NCI-H748 treated with DMSO at 0.1 percent for 48 hours (cell line): ENCODE measurements at places on chromosomes 7 and 10.

GRCh38 chr7:120799813-120800475 lies 58.0 kb downstream of the TSPAN12 start:
- no peak for DNase-seq

- DNase-seq = no peak
Measured at GRCh38 chr7:96198047-96198636, 123.8 kb downstream of the SLC25A13 start.

DNA sequence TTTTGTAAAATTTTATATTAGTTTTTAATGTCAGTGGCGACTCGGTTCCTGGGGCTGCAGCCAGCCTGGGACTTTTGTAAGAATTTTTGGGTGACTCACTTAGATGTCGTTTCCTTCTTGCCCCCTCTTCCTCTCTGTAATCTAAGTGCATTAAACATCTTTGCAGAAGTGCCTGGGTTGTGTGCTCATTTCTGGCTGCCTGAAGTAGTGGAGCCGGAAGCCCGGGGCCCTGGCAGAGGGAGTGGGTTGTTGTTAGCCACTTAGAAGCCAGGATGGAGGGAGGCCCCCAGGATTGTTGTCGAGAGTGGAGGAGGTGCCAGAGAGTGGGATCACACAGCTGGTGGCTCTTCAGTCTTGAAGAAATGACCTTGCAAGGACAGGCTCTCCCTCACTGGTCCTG lies 11.0 kb upstream of the TRIM8 start:
- no peak for DNase-seq

- DNase-seq = no peak
Measured at GRCh38 chr10:132687893-132688579, 97.9 kb downstream of the NKX6-2 start.

GRCh38 chr7:85413718-85414117 lies 226.9 kb upstream of the SEMA3D start:
- DNase-seq = no peak

DNA sequence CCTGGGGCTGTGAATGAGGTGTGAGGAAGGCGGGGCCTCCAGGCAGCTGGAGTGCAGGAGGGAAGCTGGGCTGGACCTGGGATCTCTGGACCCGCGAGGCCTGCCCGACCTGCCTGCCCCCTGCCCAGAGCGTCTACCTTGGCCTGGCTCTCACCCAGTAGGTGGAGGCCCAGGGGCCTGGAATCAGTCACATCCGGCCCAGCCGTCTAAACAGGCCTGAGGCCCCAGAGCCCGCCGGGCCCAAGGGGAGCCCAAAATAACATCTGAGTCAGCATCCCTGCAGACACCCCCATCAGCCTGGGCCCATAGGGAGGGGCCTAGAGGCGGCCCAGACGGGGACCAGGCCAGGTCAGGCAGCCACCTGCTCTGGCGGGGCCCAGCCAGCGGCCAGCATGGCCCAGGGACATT lies 15.1 kb upstream of the ELN start:
- no peak for DNase-seq

- peak; percentile 4 for DNase-seq
Measured at GRCh38 chr10:50621968-50622705, 1.6 kb downstream of the SGMS1 start.

GRCh38 chr7:44724276-44724675 lies 24.4 kb upstream of the ZMIZ2 start:
- no peak for DNase-seq

DNA sequence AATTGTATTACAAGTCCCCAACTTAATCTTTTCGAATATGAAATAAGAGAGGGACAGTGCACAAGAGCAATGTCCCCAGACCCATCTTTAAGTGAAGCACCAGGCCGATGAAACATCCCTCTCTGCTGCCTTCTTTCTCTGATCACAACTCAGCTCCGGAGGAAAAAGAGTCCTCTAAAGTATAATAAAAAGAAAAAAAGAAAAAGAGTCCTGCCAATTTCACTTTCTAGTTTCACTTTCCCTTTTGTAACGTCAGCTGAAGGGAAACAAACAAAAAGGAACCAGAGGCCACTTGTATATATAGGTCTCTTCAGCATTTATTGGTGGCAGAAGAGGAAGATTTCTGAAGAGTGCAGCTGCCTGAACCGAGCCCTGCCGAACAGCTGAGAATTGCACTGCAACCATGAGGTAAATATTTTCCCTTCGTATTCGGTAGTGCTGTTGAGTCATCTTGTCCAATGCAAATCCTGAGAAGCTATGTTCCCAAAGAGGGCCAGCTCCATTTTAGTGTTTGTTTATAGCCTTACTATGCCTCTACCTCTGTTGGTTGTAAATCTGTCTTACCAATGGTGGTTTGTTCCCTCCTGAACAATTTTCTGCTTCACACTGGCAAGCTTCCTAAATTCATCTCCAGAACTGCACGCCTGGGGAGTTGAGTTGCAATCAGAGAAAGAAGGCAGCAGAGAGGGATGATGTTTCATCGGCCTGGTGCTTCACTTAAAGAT lies at the start of gene IFIT2:
TSS of gene IFIT2 (plus strand) at position 326 of the 725 bp plus-strand sequence. CDS start at position 404, 78 bp downstream.
- DNase-seq = peak; percentile 41

DNA sequence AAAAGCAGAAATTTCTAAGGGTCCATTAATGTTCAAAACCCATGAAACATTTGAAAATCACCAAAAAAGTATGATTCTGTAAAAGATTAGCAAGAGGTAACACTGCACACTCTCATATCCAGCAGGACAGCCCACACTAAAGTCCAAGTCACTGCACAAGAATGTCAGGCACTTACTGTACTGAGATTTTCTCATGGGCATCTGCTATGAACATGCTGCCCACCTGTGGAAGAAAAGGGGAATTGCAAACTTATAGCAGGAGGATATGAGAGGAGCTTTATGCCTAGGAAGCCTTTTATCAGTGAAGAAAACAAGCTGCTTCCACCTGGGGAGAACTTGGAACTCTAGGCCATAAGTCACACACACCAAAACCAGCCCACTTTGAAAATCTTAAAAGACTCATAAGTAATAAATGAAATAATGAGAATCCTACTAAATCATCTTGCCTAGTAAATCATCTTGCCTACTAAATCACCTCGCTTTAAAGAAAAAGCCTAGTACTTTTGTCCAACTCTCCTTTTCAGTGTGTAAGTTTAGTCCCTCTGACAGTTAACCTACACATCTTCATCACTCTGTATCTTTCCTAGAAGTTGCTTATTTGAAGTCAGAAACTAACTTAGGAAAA lies 46.1 kb downstream of the ARMH3 start:
- DNase-seq = peak; percentile 48

DNA sequence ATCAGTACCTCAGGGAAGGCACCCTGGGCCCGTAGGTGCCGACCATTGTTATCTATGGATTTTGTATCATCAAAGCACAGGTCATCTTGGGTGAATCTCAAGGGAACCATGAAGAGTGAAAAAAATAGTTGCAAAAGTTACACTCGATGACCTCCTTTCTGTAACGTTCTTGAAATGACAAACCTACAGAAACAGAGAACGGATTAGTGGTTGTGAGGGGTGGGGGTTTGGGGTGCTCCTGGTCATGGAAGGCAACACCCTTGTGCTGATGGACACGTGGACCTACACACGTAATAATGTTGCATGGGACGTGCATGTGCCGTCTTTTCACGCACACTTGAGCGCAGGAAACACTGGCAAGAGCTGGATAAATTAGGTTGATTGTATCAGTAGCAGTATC lies 655.9 kb downstream of the SDK1 start:
- DNase-seq = no peak

- no peak for DNase-seq
Measured at GRCh38 chr10:95346715-95347401, 56.1 kb upstream of the PDLIM1 start.

DNA sequence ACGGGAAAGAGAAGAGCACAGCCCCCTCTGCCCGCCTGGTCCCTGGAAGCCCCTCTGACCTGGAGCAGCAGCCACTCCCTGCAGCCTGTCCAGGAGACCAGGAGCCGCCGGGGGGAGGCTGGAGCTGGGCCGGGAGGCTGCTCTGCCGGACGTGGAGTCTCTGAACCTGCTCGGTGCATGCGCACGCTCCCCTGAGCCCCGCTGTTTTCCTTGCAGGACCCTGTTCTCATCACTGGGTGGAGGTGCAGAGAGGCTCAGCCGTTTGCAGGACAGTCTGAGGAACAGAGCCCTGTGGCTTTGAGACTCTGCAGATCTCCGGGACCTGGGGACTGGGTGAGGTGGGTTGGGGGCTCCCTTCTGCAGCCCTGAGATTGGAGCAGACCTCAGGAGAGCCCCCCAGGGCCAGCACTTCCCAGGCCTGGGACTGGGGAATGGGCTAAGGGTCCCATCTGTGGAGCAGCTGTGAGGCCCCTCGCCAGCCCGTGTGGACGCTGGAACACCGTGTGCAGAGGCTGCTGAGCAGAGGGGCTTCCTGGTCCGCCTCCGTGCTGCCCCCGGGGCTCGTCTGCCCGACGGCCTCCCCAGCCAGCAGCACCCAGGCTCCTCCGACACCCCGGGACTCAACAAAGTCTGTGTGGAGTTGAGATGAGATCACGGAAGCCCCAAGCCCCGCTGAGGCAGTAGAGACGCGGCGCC lies 48.5 kb upstream of the ADGRA1 start:
- no peak for DNase-seq

DNA sequence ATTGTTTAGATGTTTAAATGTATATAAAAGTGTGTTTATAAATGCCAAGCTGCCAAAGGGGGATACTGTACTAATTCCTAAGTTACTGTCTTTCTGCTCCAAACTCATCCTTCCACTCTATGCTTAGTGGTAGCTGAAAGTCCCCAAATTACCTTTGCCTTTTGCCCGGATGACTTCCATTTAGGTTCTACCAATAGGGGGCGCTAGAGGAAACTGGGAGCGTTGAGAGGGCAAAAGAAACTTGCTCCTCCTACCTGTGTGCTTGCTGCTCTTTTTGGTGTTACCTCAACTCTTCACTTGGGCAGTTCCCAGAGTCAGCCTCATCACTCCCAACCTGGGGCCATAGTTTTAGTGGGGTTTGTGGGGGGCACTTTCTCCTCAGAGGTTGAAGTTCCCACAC lies 5.9 kb upstream of the OR2A25 start:
- no peak for DNase-seq

DNA sequence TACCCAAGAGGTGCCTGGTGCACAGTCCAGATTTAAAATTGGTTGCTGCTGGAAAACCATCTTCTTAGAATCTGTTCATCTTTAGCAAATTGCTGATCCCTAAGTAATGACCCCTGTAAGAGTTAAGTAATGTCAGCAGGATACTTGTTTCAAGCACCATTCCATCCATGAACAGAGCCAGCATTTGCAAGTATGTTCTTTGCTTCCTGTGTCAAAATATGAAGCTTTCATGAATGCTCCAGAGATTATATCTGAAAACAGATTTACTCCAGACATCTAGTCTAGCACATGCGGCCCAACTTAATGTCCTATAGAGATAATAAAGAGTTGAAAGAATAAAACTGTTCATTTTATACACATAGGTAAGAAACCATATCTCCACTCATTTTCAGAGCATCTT lies 98.7 kb upstream of the ZNF438 start:
- DNase-seq = no peak

DNA sequence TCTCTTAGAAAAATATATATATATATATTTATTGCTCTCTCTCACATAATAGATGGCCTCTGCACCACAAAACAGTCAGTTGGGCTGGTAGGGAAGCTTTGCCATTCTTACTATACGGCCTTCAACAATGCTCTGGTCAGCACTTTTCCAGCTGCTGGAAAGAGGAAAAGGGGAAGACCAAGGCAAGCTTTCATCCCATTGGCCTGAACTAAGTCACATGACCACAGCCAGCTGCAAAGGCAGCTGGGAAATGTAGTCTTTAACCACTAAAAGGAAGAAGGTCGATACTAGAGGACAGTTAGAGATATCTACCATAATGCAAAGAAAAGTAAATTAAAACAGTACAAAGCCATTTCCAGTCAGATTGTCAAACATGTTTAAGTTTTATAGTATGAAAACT lies 58.4 kb upstream of the MACROH2A2 start:
- no peak for DNase-seq

DNA sequence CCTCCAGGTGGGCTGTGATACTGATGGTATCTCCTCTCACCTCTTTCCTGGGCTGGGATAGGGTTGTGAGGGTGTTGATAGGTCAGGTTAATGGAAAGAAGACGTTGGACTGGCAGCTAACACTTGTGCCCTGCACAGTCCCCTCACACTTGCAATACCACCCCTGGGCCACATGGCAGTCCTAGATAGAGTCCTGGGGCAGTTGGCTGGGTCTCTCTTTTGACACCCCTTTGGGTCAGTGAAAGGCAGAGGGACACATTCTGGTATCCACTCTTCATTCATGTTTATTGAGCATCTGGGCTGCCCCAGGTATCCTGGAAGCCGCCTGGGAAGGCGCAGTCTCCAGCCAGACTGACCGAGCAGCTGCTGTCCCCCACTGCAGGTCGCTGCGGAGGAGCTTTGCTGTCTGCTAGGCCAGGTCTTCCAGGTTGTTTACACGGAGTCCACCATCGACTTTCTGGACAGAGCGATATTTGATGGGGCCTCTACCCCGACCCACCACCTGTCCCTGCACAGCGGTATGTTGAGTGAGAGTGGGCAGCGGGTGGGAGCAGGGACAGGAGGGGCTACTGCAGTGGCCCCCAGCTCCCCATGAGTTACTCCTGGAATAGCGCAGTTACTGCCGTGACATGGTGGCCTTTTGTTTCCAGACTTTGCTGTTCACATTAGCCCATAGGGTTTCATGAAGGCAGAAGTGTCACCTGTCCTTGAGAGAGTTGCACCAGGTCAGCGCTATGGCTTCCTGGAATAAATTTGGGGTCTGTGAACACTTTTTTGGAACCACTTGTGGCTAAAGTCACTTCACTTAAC lies 19.1 kb downstream of the NACAD start:
- DNase-seq = no peak

GRCh38 chr7:143902332-143902899 lies 440 bp upstream of the TCAF1 start:
- DNase-seq = no peak

DNA sequence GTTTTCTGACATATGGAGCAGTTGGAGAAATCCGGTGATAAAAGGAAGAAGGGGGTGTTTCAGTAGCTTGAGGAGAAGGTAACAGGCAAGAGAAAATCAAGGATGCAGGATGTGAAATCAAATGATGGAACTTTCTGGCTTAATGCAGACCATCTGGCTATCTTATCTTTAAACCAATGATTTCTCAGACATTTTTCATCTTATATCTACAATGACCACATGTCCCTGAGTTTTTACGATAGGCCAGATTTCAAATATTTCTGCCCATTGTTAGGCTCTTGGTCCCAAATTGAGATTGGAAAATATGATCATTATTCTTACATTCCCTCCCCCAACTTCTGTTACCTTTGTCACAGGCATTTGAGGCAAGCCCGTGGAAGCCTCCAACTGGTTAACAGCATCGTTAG lies 486.8 kb downstream of the SUGCT start:
- no peak for DNase-seq

DNA sequence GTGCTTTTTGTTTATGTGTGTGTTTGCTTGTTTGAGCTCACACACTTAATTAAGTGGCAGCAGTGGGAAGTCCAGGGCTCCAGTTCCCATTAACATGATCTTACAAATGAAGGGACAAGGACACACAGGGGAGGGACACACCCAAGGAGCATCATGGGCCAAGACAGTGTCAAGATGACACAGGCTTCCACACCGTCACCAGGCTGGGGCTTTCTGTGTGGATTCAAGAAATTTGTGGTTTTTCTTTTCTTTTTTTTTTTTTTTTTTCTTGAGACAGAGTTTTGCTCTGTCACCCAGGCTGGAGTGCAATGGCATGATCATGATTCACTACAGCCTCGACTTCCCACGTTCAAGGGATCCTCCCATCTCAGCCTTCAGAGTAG lies 173.6 kb downstream of the KIAA1217 start:
- no peak for DNase-seq

GRCh38 chr7:21911341-21911875 lies 34.3 kb downstream of the CDCA7L start:
- DNase-seq = no peak

GRCh38 chr10:79608505-79609375 lies 2.0 kb upstream of the SFTPA1 start:
- no peak for DNase-seq

GRCh38 chr10:93189944-93190343 lies 116.3 kb downstream of the CYP26A1 start:
- no peak for DNase-seq
